HFF-Myc (cell line): ENCODE measurements at places on chromosomes 16 and 17.

GRCh38 chr17:55090079-55090492, 121.5 kb downstream of the STXBP4 start:
- no peak for DNase-seq

- no peak for DNase-seq
Observed at GRCh38 chr17:22694362-22695227, 1002.3 kb downstream of the KCNJ18 start.

- no peak for DNase-seq
Observed at GRCh38 chr17:77214743-77215142, 74.0 kb downstream of the SEC14L1 start.

GRCh38 chr16:26561303-26561702, 505.4 kb upstream of the C16orf82 start:
- no peak for DNase-seq

DNA sequence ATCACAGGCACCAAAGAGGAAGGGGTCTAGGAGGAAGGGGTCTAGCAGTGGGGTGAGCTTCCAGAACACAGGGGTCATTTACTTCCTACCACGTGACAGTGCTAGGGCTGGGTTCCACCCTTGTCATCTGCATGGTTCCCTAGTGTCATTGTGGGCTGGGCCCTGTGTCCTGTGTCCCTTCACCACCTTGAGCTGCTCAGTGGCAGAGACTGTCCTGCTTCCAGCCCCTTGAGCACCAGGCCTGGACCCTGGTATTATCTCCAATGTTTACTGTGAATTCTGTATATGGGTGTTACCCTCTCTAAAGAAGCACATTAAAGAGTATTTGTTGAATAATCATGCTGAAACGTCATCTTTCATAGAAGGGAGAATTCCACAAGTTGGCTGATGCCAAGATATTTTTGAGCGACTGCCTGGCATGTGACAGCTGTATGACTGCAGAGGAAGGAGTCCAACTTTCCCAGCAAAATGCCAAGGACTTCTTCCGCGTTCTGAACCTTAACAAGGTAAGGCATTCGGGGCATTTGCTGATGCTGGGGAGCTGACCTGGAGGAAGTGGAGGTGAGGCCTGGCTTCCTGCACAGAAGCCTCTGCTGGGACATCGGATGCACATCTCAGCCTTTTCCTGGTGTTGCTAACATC, 5.5 kb downstream of the NARF start:
- no peak for DNase-seq

DNA sequence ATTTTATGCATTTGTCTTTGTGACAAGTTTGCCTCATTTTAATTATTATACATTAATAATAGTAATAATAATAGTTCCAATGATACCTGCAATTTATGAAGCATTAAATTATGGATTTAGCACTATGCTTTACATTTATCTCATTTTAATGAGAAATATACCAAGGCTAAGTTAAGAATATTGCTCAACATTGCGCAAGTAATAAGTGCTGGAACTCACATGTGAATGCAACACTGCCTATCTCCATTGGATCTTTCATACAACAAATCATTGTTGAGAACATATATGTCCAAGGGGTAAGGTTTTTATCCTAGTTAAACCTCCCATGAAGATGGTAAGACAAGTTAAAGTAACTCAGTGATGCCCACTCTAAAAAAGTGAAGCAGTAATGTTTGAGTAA, 703.7 kb upstream of the SOX9 start:
- no peak for DNase-seq

DNA sequence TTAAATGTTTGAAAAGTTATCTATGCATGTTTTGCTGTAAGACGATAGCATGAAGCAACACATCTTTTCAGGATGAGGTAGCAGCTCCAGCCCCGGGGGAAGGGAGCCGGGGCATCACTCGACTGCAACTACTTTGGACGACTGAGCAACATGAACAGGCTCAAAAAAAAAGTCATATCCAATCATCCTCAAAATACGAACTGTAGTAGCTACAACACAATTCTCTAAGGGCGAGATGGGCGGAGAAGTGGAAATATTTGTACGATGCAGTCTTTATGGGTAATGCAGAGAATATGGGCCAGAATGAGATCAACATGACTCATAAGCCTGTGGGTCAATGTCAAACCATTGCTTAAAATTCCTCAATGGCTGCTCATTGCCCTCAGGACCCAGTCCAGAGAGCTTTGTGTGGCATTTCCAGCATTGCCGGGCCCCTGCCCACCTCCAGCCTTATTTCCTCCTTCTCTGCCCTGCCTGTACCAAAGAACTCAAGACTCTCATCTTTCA, 17.7 kb upstream of the SMURF2 start:
- peak; percentile 79 for DNase-seq

GRCh38 chr17:73192206-73192893, 505 bp upstream of the COG1 start:
- no peak for DNase-seq

DNA sequence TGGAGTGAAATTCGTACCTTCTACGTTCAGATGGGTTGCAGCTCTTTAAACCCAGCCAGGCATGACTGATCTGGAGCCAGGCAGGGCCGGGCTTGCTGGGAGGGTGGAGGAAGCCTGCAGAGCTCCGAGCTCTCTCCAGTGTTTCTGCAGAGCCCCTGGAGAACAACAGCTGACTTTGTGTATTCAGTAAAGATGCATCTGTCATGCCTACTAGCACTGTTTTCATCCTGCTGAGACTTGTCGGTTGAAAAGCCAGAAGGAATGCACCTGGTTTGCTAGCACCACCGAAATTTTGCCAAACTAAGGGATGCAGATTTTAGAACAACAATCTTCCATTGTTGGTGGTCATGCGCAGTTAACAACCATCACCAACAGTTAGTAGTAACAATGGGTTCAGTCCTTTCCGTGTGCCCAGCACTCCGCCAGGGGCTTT, 22.4 kb upstream of the SCNN1B start:
- DNase-seq = no peak

DNA sequence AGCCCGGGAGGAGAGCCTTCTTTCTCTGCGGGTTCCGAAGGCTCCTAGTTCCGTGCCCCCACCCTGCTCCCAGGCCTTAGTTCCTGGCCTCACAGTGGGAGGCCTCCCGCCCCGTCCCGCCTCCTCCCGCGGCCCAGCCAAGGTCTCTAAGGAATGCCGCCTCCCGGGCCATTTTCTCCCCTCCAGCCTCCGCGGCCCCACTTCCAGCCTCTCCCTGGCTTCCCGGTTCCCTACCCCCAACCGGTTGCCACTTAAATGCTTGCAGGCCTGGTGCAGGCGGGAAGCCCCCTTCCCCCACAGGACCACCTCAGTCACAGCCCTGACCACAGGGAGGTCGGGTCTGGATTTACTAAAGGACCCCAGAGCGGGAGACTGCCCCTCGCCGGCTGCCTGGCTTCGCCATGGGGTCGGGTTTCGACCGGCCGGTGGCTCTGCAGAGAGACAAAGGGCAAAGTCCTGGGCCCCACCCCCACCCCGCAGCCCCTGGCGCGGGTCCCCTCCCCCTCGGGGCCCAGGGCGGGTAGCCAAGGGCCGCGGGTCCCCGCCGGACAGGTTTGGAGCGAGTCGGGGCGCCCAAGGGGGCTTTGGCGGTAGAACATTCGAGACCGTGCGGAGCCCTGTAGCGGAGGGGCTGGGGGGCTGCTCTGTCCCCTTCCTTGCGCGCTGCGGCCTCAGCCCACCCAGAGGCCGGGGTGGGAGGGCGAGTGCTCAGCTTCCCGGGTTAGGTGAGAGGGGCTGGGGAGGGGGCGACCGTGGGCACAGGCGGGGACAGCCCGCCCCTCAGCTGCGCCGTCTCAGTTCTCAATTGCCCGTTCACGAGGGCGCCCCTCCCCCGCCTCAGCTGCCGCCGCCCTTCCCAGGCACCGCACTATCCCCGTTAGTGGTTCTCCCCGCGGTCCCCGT, 16.4 kb downstream of the IGF2BP1 start:
- DNase-seq = no peak

- no peak for DNase-seq
Observed at GRCh38 chr17:65809366-65809765, 247.9 kb upstream of the AXIN2 start.

- no peak for DNase-seq
Observed at GRCh38 chr16:8851761-8852403, 16.9 kb downstream of the CARHSP1 start.

- no peak for DNase-seq
Observed at GRCh38 chr17:48559840-48560817, 15.2 kb upstream of the HOXB2 start.

GRCh38 chr16:383326-384051, 1.7 kb upstream of the PGAP6 start:
- no peak for DNase-seq

DNA sequence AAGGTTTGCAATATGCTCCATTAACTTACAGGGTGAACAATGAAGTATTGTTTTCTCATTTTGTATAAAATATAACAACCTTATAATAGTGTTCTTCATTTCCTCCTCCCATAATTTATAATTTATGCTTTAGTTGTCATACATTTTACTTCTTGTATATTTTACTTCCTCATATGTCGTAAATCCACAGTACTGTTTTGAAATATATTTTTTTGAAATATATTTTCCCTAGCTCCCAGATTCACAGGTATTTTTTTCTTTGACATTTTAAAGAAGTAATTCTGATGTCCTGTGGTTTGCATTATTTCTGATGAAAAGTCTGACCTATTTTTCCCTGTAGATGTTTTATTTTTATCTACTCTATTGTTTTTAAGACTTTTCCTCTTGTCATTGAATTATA, 52.7 kb downstream of the VMP1 start:
- DNase-seq = no peak

DNA sequence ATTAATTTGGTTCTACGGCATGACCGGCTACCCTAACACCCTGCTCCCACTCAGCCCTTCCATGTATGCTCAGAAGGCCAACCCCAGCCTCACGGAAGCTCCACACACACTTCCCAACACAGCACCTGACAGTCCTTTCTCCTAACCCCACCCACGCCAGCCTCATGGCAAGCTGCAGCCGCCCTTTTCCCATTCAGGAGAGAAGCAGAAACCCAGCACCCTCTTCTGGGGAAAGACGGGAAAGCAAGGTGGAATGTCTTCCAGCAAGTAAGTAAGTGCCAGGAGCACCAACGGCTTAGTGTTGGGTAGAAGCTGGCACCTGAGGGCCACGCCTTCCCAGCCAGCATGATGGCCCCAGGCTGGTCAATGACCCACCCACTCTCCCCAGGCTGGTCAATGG, 32.1 kb downstream of the ABR start:
- DNase-seq = no peak

DNA sequence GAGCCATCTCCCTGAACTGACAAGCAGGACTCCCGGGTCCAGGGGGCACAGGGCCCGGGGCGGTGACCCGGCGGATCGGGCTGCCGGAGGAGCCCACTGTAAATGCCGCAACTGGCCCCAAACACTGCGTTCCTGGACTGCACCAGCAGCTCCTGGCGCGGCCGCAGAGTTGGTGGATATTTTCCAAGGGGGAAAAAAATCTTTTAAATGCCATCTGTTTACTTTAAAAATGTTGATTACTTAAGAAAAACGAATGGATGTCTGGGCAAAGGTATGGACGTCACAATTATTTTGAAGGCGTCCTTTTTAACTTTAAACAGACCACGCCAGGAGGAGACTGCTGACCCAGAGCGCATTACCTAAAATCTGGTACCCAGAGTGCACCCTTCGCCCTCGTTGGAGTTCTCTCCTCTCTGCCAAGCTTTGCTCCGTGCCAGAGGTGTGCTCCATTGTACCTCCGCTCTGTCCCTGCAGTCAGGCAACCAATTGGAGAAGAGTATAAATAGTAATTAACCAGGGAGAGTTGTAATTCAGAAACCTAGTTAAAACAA, 3.4 kb downstream of the HS3ST3B1 start:
- no peak for DNase-seq

- DNase-seq = no peak
Observed at GRCh38 chr17:8487743-8488142, 52.1 kb downstream of the NDEL1 start.

DNA sequence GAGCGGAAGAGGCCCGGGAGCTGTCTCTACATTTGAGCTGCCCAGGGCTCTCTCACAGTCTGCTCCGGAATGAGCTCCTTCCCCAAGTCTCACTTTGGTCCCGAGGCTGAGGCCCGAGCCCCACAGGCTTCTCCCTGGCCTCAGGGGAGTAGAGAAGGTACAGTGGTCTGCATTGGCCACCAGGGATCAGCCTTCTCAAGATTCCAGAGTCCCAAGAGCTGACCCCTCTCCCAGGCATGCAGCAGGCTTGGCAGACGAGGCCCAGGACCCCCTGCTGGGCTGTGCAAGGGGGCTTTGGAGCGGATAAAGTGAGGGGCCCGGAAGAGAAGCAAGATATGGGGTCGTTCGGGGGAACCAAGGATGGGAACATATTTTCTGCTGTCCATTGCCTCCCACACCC, 3.1 kb downstream of the PRSS27 start:
- no peak for DNase-seq

GRCh38 chr17:43079641-43080302, 45.4 kb downstream of the BRCA1 start:
- no peak for DNase-seq

DNA sequence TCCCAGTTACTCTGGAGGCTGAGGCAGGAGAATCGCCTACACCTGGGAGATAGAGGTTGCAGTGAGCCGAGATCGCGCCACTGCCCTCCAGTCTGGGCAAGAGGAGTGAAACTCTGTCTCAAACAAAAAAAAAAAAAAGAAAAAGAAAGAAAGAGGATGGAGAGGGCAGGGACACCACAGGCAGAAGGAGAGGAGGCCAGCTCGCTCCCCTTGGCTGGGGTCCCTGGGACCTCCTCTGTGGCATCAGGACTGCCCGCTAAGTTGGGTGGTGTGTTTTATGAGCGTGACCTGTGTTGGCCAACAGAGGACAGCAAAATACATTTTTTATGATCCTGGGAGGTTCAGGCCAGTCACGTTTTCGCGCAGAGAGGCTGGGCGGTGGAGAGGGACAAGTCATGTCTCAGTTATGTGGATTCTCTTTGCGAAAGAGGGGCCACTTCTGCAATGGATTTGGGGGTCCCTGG, 229.6 kb downstream of the MRTFB start:
- DNase-seq = peak; percentile 66

DNA sequence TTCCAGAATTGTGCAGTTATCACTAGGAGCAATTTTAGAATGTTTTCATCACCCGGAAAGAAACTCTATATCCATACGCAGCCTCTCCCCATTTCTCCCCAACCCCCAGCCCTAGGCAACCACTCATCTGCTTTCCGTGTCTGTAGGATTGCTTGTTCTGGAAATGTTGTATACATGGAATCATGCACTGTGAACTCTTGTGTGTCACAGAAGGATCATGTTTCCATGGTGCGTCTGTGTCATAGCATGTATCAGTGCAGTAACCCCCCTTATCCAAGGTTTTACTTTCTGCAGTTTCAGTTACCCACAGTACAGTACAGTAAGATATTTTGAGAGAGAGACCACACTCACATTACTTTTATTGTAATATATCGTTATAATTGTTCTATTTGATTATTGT, 299.4 kb downstream of the CPPED1 start:
- DNase-seq = no peak
